GM23248 (cell line): ENCODE measurements at places on chromosomes 1 and 21.

GRCh38 chr1:170010443-170010842 is 64.1 kb downstream of the KIFAP3 start:
- no peaks in the 10 kb centered on the region for H3K27me3 ChIP-seq
- H3K4me1 ChIP-seq, result no peaks in the 10 kb centered on the region
- H3K27ac ChIP-seq, result no peak overlapping the region
- peak; percentile 79 for DNase-seq
- 0 out of 2 replicates have a peak, but pooled peaks cover 9% of the 10 kb centered on the region for H3K36me3 ChIP-seq

DNA sequence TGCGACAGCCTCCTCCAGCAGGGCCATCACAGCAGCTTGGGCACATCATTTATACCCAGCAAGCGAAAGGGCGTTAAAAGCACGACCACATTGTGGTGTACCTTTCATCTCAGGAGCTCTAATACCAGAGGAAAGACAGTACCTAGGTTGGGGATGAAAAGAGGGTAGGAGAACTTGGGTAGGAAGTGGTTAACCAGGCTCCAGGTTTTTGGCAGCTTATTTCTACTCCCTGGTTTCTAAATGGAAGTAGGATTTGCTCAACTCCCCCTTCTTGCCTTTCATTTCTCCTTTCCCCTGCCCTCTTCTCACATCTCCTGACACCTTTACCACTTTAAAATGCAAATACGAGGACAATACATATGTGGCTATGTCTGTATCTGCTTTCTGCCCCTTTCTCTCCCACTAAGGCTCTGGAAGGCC is 30.2 kb downstream of the FAM177B start:
- no peak overlapping the region for H3K4me3 ChIP-seq
- no peak overlapping the region for H3K27ac ChIP-seq
- DNase-seq, result no peak
- no peaks in the 10 kb centered on the region for H3K27me3 ChIP-seq
- H3K36me3 ChIP-seq, result no peaks in the 10 kb centered on the region

DNA sequence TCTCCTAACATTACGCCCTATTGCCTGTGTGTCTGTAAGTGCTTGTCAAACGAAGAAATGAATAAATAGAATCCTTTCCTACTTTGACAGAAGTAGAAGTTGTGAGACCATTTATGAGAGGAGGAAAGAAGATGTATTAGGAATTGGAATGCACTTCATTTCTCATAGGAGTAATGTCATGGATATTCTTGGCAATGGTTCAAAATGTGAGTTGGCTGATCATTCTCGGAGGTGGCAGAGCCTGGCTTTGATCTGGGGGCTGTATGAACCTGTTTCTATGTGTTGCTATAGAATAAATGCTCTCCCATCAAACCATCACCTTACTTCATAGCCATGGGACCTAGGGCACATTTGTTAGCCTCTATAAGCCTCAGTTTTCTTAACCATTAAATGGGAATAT is 10.1 kb upstream of the SERBP1 start:
- no peaks in the 10 kb centered on the region for H3K27me3 ChIP-seq
- peak; percentile 38 for DNase-seq
- H3K27ac ChIP-seq, result no peak overlapping the region
- H3K36me3 ChIP-seq, result no peaks in the 10 kb centered on the region
- H3K4me3 ChIP-seq, result no peak overlapping the region

- H3K4me3 ChIP-seq, result peak overlapping the region; percentile 29
- no peaks in the 10 kb centered on the region for H3K4me1 ChIP-seq
- peak; percentile 48 for DNase-seq
- no peaks in the 10 kb centered on the region for H3K36me3 ChIP-seq
- peaks cover 29% of the 10 kb centered on the region for H3K27me3 ChIP-seq
Observed at GRCh38 chr1:230425252-230426091, 660 bp downstream of the PGBD5 start.

DNA sequence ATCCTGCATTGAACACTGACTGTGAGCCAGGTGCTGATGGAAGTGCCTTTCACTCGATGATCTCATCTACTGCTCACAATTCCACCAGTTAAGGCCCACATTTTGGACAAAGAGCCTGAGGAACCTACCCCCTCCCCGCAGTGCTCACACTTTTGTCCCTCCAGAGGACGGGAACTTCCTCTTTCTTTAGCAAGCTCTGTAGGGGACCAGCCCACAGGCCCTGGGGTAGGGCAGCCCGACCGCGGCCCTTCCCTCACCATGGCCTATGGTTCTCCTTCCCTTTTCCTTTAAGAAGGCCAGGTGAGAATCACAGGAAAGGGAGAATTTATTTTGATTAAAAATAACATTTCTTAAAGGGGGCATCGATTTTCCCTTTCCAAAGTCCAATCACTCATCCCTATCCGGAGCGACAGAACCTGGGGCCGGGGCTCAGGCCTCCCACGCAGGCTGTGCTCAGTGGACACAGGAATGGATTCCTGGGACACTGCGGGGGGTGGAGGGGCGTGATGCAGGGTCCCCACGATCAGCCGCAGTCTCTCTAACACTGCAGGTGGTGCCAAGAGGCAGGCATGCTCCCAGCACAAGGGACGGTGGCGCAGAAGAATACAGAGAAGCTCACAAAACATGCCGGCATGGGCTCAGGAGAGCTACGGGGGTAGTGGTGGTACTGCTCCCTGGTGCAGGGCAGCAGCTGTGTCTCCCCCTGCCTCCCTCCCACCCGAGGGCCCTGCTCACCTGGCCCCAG is 8.9 kb upstream of the KCNE1 start:
- H3K4me1 ChIP-seq, result peaks cover 17% of the 10 kb centered on the region
- H3K36me3 ChIP-seq, result peaks cover 38% of the 10 kb centered on the region; the same call in 1 of the 2 replicates
- no peak overlapping the region for H3K27ac ChIP-seq

GRCh38 chr1:172770071-172770470 is 111.2 kb downstream of the FASLG start:
- no peak overlapping the region for H3K27ac ChIP-seq
- no peak for DNase-seq
- no peaks in the 10 kb centered on the region for H3K36me3 ChIP-seq
- no peak overlapping the region for H3K4me3 ChIP-seq

GRCh38 chr1:28143496-28144202 is 32.8 kb downstream of the PTAFR start:
- no peaks in the 10 kb centered on the region for H3K4me1 ChIP-seq
- DNase-seq, result no peak
- H3K36me3 ChIP-seq, result no peaks in the 10 kb centered on the region
- no peak overlapping the region for H3K4me3 ChIP-seq
- H3K27me3 ChIP-seq, result no peaks in the 10 kb centered on the region

GRCh38 chr1:89606227-89606980 is 26.5 kb upstream of the LRRC8C start:
- H3K4me3 ChIP-seq, result no peak overlapping the region
- H3K27ac ChIP-seq, result no peak overlapping the region
- H3K27me3 ChIP-seq, result no peaks in the 10 kb centered on the region
- no peak for DNase-seq

GRCh38 chr1:223886516-223886921 is 40.8 kb upstream of the TP53BP2 start:
- peak; percentile 1 for DNase-seq
- no peak overlapping the region for H3K4me3 ChIP-seq
- no peaks in the 10 kb centered on the region for H3K36me3 ChIP-seq
- H3K27me3 ChIP-seq, result no peaks in the 10 kb centered on the region
- peaks cover 13% of the 10 kb centered on the region for H3K4me1 ChIP-seq
- no peak overlapping the region for H3K27ac ChIP-seq

DNA sequence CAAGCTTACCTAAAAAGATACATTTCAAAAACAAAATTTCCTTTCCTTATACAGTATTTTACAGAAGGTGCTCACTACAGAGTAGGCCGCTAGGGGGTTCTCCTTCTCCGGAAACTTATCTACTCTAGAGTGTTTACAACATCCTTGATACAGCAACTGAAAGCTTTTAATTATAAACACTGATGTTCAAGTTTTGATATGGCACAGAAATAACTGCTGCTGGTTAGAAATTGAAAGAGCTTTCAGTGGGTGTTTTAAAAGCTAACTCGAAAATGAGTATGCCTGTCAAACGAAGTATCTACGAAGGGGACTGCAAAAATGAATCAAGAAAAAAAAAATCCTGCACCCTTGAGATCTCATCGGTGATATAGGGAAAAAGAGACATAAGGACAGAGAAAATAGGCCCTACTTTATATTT is 1.0 kb downstream of the YOD1 start:
- H3K27ac ChIP-seq, result peak overlapping the region; percentile 94
- H3K36me3 ChIP-seq, result peaks cover 28% of the 10 kb centered on the region
- peak overlapping the region; percentile 98 for H3K4me3 ChIP-seq
- H3K4me1 ChIP-seq, result peaks cover 44% of the 10 kb centered on the region

- no peaks in the 10 kb centered on the region for H3K36me3 ChIP-seq
- no peak for DNase-seq
- no peak overlapping the region for H3K27ac ChIP-seq
- no peaks in the 10 kb centered on the region; the same call in 1 of the 2 replicates for H3K4me1 ChIP-seq
Observed at GRCh38 chr21:31110430-31110829, 72.2 kb upstream of the KRTAP19-8 start.

DNA sequence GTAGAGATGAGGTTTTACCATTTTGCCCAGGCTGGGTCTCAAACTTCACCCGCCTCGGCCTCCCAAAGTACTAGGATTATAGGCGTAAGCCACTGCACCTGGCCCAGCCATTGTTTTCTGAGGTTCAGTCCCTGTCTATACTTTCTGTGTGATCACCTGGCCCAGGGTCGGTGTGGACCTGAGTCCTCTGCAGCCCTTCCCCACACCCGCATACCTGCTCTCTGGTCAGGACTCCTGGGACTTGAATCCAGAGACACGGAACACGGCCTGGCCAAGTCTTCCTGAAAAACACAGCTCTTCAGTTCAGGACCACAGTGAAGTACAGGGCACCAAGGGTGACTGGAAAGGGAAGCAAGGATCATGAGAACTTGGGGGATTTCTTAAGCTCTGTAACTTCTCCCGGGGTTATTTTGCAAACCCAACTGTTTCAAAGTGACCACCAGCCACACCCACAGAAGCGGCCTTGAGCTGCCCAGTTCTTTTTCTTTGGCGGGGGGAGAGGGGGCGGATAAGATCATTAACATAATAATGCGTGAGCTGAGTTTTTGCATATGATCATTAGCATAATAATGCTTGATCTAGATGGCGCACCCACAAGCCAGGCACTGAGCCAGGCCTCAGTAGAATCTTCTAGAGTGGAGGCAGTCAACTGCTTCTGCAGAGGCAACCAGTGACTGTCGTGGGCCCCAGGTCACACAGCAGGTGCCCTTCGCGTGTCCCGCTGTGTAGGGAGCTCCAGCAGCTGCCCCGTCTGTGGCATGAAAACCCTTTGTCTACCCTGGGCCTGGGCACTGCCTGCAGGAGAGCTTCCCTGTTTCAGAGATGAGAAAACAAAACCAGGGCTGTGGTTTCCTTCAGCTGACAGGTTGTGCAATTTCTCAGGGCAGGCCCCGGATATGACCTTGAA is 1.7 kb upstream of the NADK start:
- peak; percentile 69 for DNase-seq
- H3K36me3 ChIP-seq, result 0 out of 2 replicates have a peak, but pooled peaks cover 4% of the 10 kb centered on the region
- peak overlapping the region; percentile 56 for H3K27ac ChIP-seq
- H3K4me1 ChIP-seq, result peaks cover 43% of the 10 kb centered on the region

DNA sequence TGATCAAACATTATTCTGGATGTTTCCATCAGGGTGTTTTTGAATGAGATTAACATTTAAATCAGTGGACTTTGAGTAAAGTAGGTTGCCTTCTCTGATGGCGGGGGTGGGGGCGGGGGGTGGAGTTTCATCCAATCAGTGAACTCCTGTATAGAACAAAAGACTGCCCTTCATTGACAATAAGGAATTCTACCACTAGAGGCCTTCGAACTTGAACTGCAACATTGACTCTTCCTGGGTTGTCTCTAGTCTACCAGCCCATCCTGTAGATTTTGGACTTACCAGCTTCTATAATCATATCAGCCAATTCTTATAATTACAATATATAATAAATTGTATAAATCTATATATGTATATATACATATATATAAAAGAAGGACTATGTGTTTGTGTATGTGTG is 520.4 kb upstream of the CXADR start:
- H3K4me3 ChIP-seq, result no peak overlapping the region
- no peaks in the 10 kb centered on the region for H3K27me3 ChIP-seq
- DNase-seq, result no peak
- no peak overlapping the region for H3K27ac ChIP-seq
- H3K36me3 ChIP-seq, result no peaks in the 10 kb centered on the region

- DNase-seq, result peak; percentile 72
- H3K4me1 ChIP-seq, result peaks cover 79% of the 10 kb centered on the region
- no peaks in the 10 kb centered on the region for H3K27me3 ChIP-seq
- peak overlapping the region; percentile 87 for H3K27ac ChIP-seq
Observed at GRCh38 chr1:94324178-94324544, 86.8 kb upstream of the ARHGAP29 start.

- DNase-seq, result peak; percentile 95
- peaks cover 27% of the 10 kb centered on the region for H3K4me1 ChIP-seq
- H3K4me3 ChIP-seq, result peak overlapping the region; percentile 78
Observed at GRCh38 chr1:32351399-32352238, 10.7 kb downstream of the FAM229A start.

GRCh38 chr21:45588871-45589491 is 46.7 kb upstream of the SLC19A1 start:
- peaks cover 24% of the 10 kb centered on the region for H3K27me3 ChIP-seq
- no peak overlapping the region for H3K4me3 ChIP-seq
- H3K4me1 ChIP-seq, result no peaks in the 10 kb centered on the region
- no peak for DNase-seq
